Renal pelvis (tissue), 12 donors: ENCODE measurements at places on chromosomes 7 and 10. TPM values are rescaled to one million over a fixed set of nuclear protein-coding genes. Genes with fewer than 3 reads are reported as not detected.

PNLIPRP1 gene
- polyA plus RNA-seq = 0.24 TPM

NUTM2E gene
- 0.23 TPM for polyA plus RNA-seq

LBX1 gene
- polyA plus RNA-seq = 0.07 TPM

ERCC6 gene
- polyA plus RNA-seq = 18.6 TPM

ARHGAP19 gene
- 28.2 TPM for polyA plus RNA-seq

TMEM196 gene
- polyA plus RNA-seq = 0.01 TPM
